Bladder microvascular endothelial cell (primary cell): ENCODE measurements at places on chromosomes 1 and 21. TPM values are rescaled to one million over a fixed set of nuclear protein-coding genes. Genes with fewer than 3 reads are reported as not detected.

S100A7 gene
- total RNA-seq: not detected in 2 replicates

LMX1A gene
- 0.13 TPM in 1 of 2 replicates, not detected in the other for total RNA-seq

AMY1C gene
- total RNA-seq: not detected in 2 replicates

LCE3D gene
- not detected in 2 replicates for total RNA-seq

MCOLN2 gene
- total RNA-seq: not detected in 2 replicates

SLC6A17 gene
- total RNA-seq: under 0.01 and 1.1 TPM in 2 replicates

ETS2 gene
- 23.2 and 49.5 TPM in 2 replicates for total RNA-seq

IL23R gene
- not detected in 2 replicates for total RNA-seq

PDZK1 gene
- total RNA-seq: under 0.01 and 0.31 TPM in 2 replicates

PLD5 gene
- total RNA-seq: not detected in 2 replicates

DDOST gene
- total RNA-seq: 270 and 327 TPM in 2 replicates

SPATA46 gene
- not detected in 2 replicates for total RNA-seq

HTR6 gene
- not detected in 2 replicates for total RNA-seq

DYRK3 gene
- total RNA-seq: 9.2 and 9.3 TPM in 2 replicates

CALML6 gene
- 0.06 and 0.32 TPM in 2 replicates for total RNA-seq

NBPF10 gene
- total RNA-seq: under 0.01 and 0.63 TPM in 2 replicates

DNAJC8 gene
- 48.7 and 53.7 TPM in 2 replicates for total RNA-seq

ZNF648 gene
- not detected in 2 replicates for total RNA-seq

PDE9A gene
- total RNA-seq: 0.16 and 4.7 TPM in 2 replicates

VAV3 gene
- 6.5 and 61.1 TPM in 2 replicates for total RNA-seq

GFI1 gene
- not detected in 2 replicates for total RNA-seq

IPO9 gene
- 28.5 and 50.0 TPM in 2 replicates for total RNA-seq

LRRC3 gene
- total RNA-seq: 0.97 and 2.0 TPM in 2 replicates

SLC25A24 gene
- 39.3 and 67.7 TPM in 2 replicates for total RNA-seq

HCRTR1 gene
- total RNA-seq: 0.65 and 5.2 TPM in 2 replicates
